ENCODE measurements at places on chromosomes 5 and 9.

- peak; percentile 33 for DNase-seq
These were observed 20.2 kb downstream of the SLC22A5 start for GRCh38 chr5:132389585-132390286.

GRCh38 chr5:176559683-176560082 lies 10.5 kb downstream of the CDHR2 start:
- DNase-seq, result no peak

GRCh38 chr5:173745123-173745522 lies 128.7 kb upstream of the BOD1 start:
- no peak for DNase-seq

- no peak for DNase-seq
These were observed 16.0 kb downstream of the ZNF462 start for GRCh38 chr9:106878934-106879333.

DNA sequence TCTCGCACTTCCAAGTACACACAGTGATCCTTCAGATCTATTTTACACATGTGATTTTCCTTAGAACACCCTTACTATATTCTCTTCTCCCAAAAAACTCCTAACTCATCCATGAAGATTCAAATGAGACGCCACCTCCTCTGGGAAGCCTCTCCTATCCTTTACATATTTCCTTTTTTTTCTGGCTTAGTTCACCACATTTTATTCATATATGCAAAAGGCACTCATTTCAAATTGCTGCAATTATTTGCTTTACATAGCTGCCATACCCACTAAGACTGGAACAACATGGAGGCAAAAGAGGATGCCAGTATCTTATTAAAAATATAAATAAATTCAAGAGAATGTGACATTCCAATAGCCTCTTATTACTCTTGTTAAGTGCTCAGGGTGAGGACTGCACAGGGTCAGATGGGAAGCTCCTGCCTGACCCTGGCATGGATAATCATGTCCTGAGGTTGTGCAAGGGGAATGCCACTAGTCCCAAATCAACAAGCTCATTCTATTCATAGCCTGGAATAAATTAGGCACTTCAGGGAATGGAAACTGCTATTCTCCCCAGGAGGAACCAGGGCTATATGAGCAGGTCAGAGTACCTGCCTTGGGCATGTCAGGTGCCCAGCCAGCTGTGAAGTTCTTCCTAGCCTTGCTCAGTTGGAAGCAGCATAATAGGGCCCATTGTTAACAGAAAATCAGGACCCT lies 262.9 kb downstream of the FBXL17 start:
- DNase-seq, result no peak
